ENCODE measurements at places on chromosomes 7 and 10.

GRCh38 chr10:112713411-112713810 lies 236.6 kb upstream of the TCF7L2 start:
- no peak for DNase-seq

GRCh38 chr7:98134420-98135228 lies 28.0 kb downstream of the LMTK2 start:
- no peak for DNase-seq

DNA sequence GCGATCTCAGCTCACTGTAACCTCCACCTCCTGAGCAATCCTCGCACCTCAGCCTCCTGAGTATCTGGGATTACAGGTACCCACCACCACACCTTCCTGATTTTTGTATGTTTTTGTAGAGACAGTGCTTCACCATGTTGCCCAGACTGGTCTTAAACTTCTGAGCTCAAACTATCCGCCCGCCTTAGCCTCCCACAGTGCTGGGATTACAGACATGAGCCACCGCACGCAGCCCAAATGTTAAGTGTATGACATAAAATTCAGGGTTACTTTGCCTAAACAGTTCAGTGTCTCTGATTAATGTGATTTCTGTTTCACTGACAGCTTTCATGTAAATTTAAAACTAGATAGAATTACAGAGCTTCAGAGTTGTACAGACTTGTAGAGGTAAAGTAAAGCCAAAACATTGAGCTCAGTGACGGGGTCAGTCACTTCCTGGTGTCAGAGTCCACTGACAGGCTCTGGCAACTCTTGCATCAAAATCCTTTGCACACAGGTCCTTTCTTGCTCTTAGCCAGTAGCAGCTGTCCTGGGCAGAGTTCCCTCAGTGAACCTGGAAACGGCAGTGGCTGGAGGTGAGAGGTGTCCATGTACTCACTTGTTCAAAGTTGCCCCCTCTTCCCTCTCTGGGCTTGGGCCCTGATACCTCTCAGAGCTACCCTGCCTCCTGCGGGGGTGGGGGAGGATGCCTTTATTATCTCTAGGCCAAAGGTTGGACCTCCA lies 33.7 kb downstream of the MGMT start:
- DNase-seq: no peak

GRCh38 chr7:151572136-151572535 lies 52.4 kb upstream of the RHEB start:
- DNase-seq: no peak

DNA sequence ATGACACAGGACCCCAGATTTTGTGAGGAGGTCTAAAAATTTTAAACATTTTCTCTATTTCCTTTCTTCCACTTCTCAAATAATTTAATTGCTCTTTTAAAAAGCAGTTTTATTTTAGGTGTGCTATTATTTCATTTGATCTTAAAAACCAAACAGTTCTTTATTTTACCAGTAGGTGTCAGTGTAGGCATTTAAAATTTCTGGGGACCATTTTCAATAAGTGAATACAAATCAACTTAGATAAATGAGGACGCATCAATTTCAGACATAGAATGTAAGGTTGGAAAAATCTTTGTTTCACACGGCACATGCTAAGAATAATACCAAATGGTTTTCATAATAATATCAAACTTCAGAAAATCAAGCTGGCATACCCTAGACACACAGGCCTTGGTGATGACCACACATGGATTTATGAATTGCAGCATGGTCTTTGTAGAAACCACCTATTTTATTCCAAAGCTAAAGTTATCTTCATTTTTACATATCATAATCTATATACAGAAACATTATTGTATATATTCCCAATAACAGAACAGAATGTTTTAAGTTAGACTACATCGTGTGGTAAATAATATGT lies 127.6 kb upstream of the SLC26A5 start:
- DNase-seq: peak; percentile 48

- no peak for DNase-seq
These were observed 23.6 kb upstream of the ADCYAP1R1 start for GRCh38 chr7:31028417-31028992.

DNA sequence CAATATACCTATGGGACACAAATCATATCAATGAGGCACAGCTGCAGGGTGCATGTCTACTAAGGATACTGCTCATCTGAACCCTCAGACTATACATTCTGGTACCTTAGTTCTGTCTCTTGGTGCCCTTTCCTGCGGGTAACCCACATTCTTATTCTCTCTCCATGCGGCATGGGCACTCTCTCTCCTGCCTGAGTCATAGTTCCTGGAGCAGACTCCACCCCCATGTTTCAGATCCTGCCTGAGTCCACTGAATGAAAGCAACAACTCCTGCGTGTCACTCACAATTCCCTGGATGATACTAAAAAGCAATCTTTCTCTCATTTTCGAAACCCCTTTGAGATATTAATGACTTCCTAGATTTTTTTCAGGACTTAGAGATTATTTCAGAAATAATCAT lies 653.1 kb upstream of the C7orf33 start:
- DNase-seq: no peak

DNA sequence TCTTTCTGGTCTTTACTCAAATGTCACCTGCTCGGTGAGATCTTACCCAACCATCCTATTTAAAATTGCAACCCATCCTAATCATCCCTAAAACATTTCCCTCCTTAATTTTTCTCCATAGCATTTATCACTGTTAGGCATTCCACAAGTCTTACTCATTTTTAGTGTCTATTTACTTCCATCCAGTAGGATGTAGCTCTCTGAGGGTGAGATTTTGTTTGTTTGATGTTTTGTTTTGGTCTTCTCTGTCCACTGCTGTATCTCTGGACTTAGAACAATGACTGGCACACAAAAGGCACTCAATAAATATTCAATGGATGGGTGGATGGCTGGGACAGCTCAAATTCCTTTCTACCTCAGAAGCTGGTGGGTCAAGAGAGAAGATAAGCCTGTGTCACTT lies 15.8 kb upstream of the DUSP5 start:
- DNase-seq: no peak

GRCh38 chr10:111756217-111757061 lies 427.1 kb downstream of the GPAM start:
- no peak for DNase-seq

- DNase-seq: no peak
These were observed 12.2 kb upstream of the RSBN1L start for GRCh38 chr7:77684030-77684429.

GRCh38 chr7:65250216-65250615 lies 123.4 kb upstream of the ZNF92 start:
- no peak for DNase-seq

GRCh38 chr7:151511946-151512345 lies 7.7 kb downstream of the RHEB start:
- no peak for DNase-seq

- DNase-seq: no peak
These were observed 23.9 kb downstream of the ST7 start for GRCh38 chr7:116977172-116977571.

DNA sequence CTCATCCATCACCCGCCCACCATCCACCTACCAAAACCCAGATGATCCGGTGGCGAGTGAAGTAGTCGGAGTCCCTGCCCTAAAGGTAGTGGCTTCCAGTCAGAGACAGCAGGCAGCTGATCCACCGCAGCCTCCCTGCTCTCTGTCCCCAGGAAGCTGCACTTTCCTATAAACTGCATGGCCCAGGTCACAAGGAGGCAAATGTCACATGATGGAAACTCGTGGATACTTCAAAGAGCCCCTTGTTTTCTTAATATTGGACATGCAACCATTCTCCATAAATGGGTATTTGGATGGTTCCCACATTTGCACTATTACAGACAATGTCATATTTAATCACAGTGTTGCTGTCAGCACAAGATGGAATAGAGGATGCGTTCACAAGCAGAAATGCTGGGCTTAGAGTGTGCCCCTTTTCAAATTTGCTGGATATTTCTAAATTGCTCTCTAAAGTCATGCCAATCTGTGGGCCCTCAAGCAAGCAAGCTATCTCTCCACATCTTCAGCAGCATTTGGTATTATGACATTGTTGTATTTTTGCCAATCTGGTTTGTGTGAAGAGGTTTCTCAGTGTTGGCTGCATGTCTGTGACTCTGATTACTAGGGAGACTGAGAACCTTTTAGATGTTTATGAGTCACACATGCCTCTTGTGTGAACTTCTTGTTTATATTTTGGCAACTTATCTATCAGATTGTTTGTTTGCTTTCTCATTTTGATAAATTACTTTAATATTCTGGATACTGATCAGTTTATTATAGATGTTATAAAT lies 822.0 kb downstream of the TNS3 start:
- no peak for DNase-seq

- peak; percentile 73 for DNase-seq
These were observed 59.0 kb downstream of the IKZF1 start for GRCh38 chr7:50363327-50364060.

DNA sequence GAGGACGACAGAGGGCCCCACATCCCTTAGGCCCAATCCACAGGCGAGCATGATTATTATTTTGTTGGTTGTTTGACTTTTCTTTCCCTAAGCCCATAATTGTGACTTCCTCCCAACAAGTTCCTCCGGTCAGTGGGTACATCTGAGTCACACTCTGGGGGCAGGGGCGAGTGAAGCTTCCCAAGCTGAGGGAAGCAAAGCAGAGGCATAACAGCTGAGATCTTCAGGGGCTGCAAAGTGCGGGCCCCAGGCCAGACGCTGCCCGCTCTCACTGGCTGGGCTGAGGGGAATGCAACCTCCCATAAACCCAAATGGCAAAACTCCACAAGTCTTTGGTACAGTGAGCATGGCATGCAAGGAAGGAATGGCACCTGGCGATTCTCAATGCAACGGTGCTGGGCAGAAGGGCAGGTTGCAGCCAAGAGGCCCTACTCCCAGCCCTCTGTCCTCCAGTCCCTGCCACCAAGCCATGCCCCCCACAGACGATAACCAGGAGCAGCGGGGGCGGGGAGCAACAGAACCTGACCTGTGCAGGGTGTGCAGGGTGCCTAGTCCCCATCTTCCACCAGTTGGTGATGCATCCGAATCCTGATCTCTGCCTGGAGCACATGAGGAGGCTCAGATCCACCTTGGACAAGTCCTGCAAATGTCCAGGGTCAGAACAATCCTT lies 25.3 kb downstream of the TNS3 start:
- no peak for DNase-seq

DNA sequence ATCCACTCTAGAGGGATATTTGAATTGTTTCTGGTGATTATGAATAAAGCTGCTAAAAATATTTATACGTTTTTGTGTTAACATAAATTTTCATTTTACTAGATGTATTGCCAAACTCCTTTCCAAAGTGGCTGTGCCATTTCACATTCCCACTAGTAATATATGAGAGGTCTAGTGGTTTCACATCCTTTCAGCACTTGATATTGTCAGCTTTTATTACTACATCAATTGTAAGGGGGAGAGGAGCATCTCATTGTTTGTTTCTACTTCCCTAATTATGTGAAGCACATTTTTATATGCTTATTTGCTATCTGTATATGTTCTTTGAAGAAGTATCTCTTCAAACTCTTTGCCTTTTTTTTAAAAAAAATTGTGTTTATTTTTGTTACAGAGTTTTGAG lies 184.5 kb downstream of the ADK start:
- DNase-seq: no peak
